ENCODE measurements at places on chromosomes 16 and 17.

GRCh38 chr16:84982434-84982833 lies 28.9 kb downstream of the ZDHHC7 start:
- DNase-seq: no peak

DNA sequence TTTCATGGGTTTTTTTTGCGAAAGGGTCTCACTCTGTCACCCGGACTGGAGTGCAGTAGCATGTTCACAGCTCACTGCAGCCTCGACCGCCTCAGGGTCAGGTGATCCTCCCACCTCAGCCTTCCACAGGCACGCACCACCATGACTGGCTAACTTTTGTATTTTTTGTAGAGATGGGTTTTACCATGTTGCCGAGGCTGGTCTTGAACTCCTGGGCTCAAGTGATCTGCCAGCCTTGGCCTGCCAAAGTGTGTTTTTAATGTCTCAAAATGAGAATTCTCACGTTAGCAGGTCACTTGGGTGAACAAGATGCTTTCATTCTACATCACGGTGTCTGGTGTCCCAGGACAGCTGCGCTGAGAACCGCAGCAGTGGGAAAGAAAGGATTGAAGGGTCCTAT lies 3.2 kb downstream of the FBXO31 start:
- no peak for DNase-seq

GRCh38 chr17:14747603-14747950 lies 446.7 kb downstream of the HS3ST3B1 start:
- DNase-seq: no peak

- no peak for DNase-seq
Measured at GRCh38 chr17:41178341-41178740, 320 bp upstream of the KRTAP4-2 start.

DNA sequence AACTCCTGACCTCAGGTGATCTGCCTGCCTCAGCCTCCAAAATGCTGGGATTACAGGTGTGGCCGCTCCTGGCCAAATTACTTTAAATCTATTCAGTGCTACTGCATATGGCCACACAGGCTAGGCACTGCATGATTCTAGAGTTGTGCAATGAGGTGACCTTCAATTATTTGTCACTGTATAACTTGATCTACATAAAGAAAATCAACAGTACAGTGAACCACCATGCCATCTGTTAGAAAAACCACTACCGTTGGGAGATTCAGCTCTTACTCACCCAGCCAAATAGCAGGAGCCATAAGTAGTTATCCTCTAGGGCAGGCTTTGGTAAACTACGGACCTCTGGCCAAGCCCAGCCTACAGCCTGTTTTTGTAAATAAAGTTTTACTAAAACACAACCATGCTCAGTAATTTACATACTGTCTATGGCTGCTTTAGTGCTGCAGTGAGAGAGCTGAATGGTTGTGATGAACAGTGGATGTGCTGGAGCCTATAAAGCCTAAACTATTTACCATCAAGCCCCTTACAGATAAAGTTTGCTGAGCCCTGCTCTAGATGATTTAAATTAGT lies 40.7 kb upstream of the TANC2 start:
- no peak for DNase-seq

Measured in activated CD4-positive, alpha-beta T cell treated with anti-CD3 and anti-CD28 coated beads for 48 hours (primary cell).